ENCODE measurements at places on chromosomes 2 and 18.
A peak's percentile ranks its signal among the peaks of the same experiment; 100 is the strongest.

- no peak for DNase-seq
Measured at GRCh38 chr18:75439348-75439747, 11.8 kb upstream of the SMIM21 start.

DNA sequence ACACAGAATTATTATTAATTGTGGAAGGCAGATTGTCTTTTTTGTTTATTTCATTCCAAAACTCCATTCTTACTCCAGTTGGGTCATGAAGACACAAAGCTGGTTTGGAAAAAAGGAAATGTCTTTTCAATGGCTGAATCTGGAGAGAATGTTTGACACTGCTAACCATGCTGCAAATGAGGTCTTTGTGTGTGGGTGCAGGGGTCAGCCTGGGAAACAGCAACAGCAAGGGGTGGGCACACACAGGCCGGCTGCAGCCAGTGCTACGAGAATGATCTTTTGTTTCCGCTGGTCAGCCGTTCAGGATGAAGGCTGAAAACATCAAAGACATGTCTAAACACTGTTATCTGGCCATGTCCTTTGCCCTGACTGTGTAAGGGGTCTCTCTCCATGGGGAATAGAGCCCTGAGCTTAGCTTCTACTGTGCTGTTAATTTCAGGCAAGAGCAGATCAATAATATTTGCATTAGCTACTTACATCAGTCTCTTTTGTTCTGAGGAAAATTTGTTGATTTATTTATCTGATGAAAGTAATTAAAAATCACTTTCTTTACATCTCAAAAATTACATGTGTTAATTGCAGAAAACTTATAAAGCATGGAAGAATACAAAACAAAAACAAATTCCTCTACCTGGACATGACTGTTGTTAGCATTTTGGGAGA is 33.3 kb upstream of the E2F6 start:
- DNase-seq, result no peak

GRCh38 chr2:29278966-29279365 is 163.8 kb downstream of the CLIP4 start:
- DNase-seq, result no peak

- DNase-seq, result peak; percentile 7
Measured at GRCh38 chr2:233267516-233268245, 16.2 kb downstream of the ATG16L1 start.

- DNase-seq, result no peak
Measured at GRCh38 chr2:68125821-68126220, 31.9 kb upstream of the PNO1 start.

DNA sequence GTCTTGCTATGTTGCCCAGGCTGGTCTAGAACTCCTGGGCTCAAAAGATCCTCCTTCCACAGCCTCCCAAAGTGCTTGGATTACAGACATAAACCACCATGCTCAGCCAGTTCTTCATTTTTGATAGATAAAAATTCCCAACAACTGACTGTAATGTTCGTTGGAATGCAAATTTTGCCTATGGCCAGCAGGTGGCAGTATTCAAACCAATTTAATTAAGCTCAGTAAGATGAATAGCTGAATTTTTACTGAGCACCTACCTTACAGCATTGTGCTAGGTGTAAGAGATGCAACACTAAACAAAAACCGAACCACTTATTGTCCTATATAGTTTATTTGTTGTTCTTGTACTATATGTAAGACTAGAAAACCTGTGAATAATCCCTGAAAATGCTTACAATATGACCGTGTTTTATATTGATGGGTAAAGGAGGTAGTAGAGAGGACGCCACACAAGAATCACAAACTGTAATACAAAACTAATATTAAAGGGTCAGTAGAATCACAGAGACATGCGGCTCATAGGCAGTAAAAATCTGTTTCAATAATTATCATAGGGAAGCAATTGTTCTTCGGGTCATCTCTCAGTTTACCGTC is 8.2 kb upstream of the TMEM182 start:
- DNase-seq, result no peak

- no peak for DNase-seq
Measured at GRCh38 chr2:10389573-10389972, 58.6 kb downstream of the ODC1 start.

GRCh38 chr18:24754583-24755253 is 294.3 kb downstream of the HRH4 start:
- no peak for DNase-seq

- DNase-seq, result no peak
Measured at GRCh38 chr18:59760619-59761600, 63.7 kb upstream of the CCBE1 start.

DNA sequence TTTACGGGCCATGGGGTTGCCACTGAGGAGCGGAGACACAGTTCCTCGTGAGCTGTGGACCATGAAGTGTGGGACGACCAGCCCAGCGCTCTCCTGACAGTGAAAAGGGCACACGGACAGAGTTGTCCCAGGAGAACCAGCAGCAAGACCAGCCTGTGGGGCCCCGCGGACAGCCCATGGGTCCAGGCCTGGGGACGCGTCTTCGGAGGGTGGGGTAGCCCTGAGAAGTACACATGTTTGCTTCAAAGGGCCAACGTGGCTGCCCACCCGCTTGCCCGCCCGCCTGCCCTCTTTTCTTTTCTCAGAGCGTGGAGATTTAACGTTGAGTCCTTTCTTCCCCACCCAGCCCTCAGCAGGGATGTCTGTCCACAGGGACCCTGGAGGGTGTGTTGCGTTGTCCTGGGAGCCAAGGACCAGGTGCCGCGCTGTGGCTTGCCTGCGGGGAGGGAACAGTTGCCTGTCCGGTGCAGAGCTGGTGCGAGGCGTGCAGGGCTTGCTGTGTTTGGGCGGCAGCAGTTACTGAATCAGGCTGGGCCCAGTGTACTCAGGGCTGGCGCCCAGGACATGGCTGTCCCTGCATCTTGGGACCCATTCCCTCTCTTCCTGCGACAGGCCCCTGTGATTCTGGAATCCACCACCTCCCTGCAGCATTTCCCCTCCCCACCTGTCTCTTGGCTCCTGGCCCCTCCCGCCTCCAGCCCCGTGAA is 120.1 kb upstream of the HDAC4 start:
- no peak for DNase-seq

DNA sequence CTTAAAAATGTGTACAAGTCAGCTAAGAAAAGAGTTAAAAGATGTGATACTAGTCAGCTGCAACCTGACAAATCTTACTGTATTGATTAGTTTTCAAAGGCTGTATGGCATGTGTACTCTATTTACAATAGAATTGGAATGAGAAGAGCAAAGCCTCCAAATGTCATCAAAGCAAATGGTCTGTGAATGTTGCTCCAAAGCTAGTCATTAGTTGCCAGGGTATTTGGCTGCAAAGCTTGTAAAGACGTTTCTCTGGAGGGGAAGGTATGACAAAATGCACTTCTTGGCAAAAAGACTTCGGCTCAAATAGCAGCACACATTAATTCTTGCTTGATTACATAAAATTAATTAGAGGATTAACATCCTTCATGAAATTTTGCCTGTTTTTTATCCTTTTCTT is 59.3 kb downstream of the ETAA1 start:
- no peak for DNase-seq

- no peak for DNase-seq
Measured at GRCh38 chr2:178088774-178089270, 16.2 kb upstream of the PDE11A start.

DNA sequence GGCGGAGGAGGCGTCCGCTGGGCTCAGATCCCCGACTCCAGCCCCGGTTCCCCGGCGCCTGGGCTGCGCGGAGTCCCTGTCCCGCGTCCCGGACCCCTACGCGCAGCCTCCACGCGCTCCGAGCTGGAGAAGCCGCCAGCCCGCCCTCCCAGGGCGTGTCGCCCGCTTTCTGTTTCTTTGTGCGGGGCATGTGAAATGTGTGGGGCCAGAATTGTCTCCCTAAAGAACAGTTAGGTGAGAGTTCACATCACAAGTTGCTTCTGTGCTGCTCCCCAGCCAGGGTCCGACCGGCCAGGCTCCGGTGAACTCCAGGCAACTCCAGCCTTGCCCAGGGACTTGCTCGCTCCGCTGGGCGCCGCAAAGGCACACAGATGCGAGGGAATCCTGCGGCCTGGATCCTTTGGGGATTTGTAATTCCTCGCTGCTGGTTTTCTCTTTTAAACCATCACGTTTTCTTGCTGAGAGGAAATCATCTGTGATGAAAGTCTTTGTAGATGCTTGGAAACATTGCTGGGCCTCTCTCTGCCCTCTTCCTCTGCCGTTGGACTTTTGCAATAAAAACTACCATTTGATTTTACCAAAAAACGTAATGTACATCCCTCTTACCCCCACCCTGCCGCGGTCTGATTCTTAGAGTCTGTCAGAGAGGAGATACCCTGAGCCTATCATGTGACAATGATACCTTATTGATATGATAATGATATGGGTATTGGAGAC is 631 bp downstream of the GYPC start:
- no peak for DNase-seq

- DNase-seq, result no peak
Measured at GRCh38 chr2:195029804-195030654, 627.0 kb upstream of the SLC39A10 start.

DNA sequence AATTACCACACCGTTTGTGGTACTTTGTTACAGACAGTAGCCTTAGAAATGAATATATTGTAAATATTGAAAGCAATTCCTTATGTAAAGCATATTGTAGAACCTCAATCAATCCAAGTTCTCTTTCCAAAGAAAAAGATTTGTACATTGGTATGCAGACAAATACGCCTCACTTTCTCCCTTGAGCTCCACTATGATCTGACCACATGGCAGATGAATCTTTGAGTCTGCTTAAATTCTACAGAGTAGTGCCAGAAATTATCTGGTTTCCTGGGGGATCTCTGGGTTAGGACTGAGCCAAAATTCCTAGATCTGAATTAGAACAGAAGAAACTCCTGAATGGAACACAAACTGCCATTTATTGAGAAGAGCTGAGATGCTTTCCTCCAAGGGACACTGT is 99.0 kb downstream of the CPO start:
- no peak for DNase-seq

- no peak for DNase-seq
Measured at GRCh38 chr2:27891673-27892105, 1.2 kb downstream of the BABAM2 start.
